ENCODE measurements at places on chromosomes 11 and 22. TPM values are rescaled to one million over a fixed set of nuclear protein-coding genes. Genes with fewer than 3 reads are reported as not detected.

SLC1A2 gene
- total RNA-seq, result 1.1 TPM

PTPN5 gene
- 1.5 TPM for total RNA-seq

HORMAD2 gene
- not detected for total RNA-seq

LRP4 gene
- total RNA-seq, result 8.6 TPM

SYT9 gene
- 0.26 TPM for total RNA-seq

CACNA1I gene
- 0.16 TPM for total RNA-seq

OR52M1 gene
- not detected for total RNA-seq

OOSP1 gene
- not detected for total RNA-seq

C11orf91 gene
- total RNA-seq, result not detected

GAS2 gene
- 2.1 TPM for total RNA-seq

P2RY6 gene
- 12.0 TPM for total RNA-seq

GGTLC3 gene
- not detected for total RNA-seq

SLC22A12 gene
- not detected for total RNA-seq

CARNS1 gene
- total RNA-seq, result 7.0 TPM

RIMBP3C gene
- not detected for total RNA-seq

ASRGL1 gene
- 7.3 TPM for total RNA-seq

ELFN2 gene
- total RNA-seq, result 0.06 TPM

SHANK3 gene
- total RNA-seq, result 48.6 TPM

GATD1 gene
- 52.7 TPM for total RNA-seq

RFPL3 gene
- total RNA-seq, result not detected

INPPL1 gene
- 130 TPM for total RNA-seq

CAVIN3 gene
- total RNA-seq, result 167 TPM

DMC1 gene
- 1.5 TPM for total RNA-seq

CADM1 gene
- total RNA-seq, result 7.6 TPM

APOBEC3B gene
- not detected for total RNA-seq

All from aorta (tissue), 5 donors.